Aorta (tissue), 5 donors: ENCODE measurements at places on chromosomes 2 and 18. TPM values are rescaled to one million over a fixed set of nuclear protein-coding genes. Genes with fewer than 3 reads are reported as not detected.

Gene ACKR3
- polyA plus RNA-seq, result 7.0 TPM

GRCh38 chr2:7517088-7517487 is 599.9 kb downstream of the RNF144A start:
- no peaks in the 10 kb centered on the region for H3K4me1 ChIP-seq
- H3K27ac ChIP-seq, result no peak overlapping the region
- no peaks in the 10 kb centered on the region for H3K27me3 ChIP-seq

Gene POTEI
- not detected for polyA plus RNA-seq

- no peak overlapping the region for H3K27ac ChIP-seq
- no peaks in the 10 kb centered on the region for H3K27me3 ChIP-seq
- DNase-seq, result no peak
- no peaks in the 10 kb centered on the region for H3K36me3 ChIP-seq
- H3K4me3 ChIP-seq, result no peak overlapping the region
- H3K4me1 ChIP-seq, result no peaks in the 10 kb centered on the region
Observed at GRCh38 chr18:59242906-59243305, 22.9 kb downstream of the GRP start.

DNA sequence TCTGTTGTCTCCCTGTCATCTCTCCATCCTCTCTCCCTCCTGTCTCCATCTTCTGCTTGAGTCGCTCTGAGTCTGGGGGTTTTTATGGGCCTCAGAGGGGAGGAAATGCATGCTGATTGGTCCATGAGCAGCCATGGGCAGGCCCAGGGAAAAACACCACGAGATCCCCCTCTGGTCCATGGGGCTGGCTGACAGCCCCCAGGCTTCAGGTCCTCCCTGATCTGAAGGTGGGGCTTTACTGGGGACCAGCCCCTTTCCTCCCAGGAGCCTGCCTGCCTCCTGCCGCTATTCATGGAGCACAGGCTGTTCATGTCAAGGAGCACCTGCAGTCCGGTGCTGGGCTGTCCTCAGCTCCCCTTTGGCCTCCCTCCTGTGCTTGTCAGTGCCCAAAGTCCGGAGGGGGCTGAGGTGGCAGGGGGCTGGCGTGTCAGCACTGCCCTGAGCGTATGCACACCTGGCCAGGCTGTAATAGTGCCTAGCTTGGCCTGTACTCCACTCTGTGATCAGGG is 59.6 kb upstream of the DLX2 start:
- no peaks in the 10 kb centered on the region for H3K4me1 ChIP-seq
- no peak overlapping the region for H3K27ac ChIP-seq
- DNase-seq, result no peak
- H3K27me3 ChIP-seq, result no peaks in the 10 kb centered on the region
- H3K4me3 ChIP-seq, result no peak overlapping the region

- no peaks in the 10 kb centered on the region for H3K4me1 ChIP-seq
- H3K27me3 ChIP-seq, result no peaks in the 10 kb centered on the region
- no peak for DNase-seq
- no peak overlapping the region for H3K4me3 ChIP-seq
- no peak overlapping the region for H3K27ac ChIP-seq
Observed at GRCh38 chr2:150873396-150873772, 385.9 kb upstream of the RND3 start.

Gene CDKL4
- polyA plus RNA-seq, result not detected

DNA sequence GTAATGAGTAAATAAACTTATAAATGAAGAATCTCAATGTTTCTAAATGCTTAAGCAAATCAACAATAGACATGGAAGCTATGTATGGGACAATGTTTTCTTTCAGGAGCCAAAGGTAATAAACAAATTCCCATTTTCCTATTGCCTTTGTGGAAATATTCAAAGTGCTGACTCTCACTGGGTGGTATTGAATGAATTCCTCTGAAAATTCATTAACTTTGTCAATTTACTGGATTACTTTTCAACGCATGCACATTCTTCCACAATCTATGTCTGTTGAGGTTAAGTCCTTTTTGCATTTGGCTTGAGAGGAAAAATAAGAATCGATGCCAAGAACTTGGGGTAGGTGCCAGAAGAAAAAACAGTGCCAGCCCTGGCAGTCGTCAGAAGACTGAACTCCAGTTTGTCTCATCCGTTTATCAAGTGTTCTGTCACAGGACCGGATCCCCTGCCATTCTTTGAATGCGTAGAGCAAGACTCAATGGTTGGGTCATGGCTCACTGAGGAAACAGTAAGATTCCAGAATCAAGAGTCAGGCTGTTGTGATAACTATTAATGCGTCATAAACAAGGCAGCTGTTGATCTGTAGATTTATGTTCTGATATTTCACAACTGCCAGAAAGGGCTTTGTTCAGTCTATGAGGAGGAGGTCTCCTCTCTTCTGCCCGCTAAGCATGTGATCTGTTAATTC is 133.3 kb downstream of the GFPT1 start:
- H3K27ac ChIP-seq, result peak overlapping the region; percentile 72
- H3K4me3 ChIP-seq, result no peak overlapping the region

Gene NEB
- 2.2 TPM for polyA plus RNA-seq

Gene SP140L
- polyA plus RNA-seq, result 12.8 TPM

GRCh38 chr2:235690809-235691450 is 197.1 kb downstream of the AGAP1 start:
- no peaks in the 10 kb centered on the region for H3K4me1 ChIP-seq
- no peaks in the 10 kb centered on the region for H3K27me3 ChIP-seq

DNA sequence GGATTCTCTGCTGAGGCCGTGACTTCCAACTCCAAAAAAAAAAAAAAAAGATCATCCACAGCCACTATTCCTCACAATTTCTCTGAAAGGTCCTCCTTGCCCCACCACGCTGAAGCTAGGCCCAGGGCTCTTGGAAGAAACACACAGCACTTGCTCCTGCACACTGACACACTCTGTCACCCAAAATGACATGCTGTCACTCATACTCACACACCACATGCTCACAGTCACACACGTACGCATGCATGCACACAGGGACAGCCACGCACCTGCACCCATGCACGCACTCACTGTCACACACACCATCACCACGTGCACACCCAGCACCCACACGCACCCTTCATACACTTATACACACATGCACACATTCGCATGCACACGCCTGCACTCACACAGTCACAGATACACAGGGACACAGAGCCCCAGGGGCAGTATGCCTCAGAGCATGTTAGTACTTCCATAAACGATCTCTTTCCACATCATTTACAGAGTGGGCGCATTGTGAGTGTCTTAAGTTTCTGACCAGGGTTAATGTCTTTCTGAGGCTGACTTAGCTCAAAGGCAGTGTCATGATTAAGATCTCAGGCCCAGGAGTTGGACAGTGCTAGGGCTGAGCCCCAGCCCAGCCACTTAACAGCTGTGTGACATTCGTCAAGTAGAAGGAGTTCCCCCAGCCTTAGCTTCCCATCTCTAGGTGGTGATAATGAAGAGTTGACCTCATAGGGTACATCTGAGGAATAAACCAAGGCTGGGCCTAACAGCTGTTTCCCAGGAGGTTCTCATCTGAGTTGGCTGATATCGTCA is 93.4 kb downstream of the GLI2 start:
- H3K4me3 ChIP-seq, result no peak overlapping the region
- H3K4me1 ChIP-seq, result no peaks in the 10 kb centered on the region
- H3K36me3 ChIP-seq, result no peaks in the 10 kb centered on the region

Gene TNFRSF11A
- 1.5 TPM for polyA plus RNA-seq

GRCh38 chr2:168340931-168341330 is 93.5 kb upstream of the STK39 start:
- no peaks in the 10 kb centered on the region for H3K4me1 ChIP-seq
- no peaks in the 10 kb centered on the region for H3K27me3 ChIP-seq
- no peaks in the 10 kb centered on the region for H3K36me3 ChIP-seq
- H3K4me3 ChIP-seq, result no peak overlapping the region
- DNase-seq, result no peak
- H3K27ac ChIP-seq, result no peak overlapping the region

DNA sequence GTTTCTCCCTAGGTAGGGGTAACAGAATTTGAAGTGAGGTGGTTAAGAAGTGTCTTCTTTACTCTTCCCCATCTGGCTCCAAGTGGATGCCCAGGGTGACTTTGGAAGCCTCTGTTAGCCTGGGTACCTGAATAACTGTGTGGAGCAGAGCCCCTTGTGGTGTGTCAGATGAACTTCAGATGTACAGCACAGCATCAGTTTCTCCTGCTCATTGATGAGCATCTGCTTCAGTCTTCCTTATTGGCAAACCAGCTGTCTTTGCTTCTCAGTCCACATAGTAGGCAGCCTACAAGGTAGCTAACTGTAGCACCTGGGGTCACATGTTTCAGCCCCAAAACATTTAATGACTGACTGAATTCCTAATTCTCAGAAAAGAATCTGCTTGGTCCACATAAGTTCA is 56.2 kb upstream of the ATP8B1 start:
- H3K27me3 ChIP-seq, result no peaks in the 10 kb centered on the region
- no peak overlapping the region for H3K27ac ChIP-seq
- no peaks in the 10 kb centered on the region for H3K36me3 ChIP-seq

GRCh38 chr2:122390406-122390805 is 635.0 kb downstream of the TSN start:
- no peak for DNase-seq
- no peaks in the 10 kb centered on the region for H3K27me3 ChIP-seq
- H3K4me3 ChIP-seq, result no peak overlapping the region
- H3K27ac ChIP-seq, result no peak overlapping the region

DNA sequence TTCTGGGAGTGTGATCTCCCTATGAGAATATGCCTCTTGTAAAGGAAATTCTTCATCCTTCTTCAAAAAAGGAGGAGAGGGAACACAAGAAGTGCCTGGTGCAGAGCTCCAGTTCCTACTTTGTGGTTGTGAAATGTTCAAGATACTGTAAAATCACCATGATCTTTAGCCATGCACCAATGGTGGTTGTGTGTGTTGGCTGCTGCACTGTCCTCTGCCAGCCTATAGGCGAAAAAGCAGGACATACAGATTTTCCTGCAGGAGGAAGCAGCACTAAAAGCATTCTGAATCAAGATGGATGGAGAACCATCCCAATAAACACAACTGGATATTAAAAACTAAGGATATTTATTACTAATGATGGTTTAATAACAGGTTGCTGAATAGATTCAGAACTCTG is 6.2 kb upstream of the KLHL14 start:
- H3K27me3 ChIP-seq, result no peaks in the 10 kb centered on the region
- no peak overlapping the region for H3K27ac ChIP-seq
- no peak overlapping the region for H3K4me3 ChIP-seq

Gene CYP27A1
- 40.4 TPM for polyA plus RNA-seq

DNA sequence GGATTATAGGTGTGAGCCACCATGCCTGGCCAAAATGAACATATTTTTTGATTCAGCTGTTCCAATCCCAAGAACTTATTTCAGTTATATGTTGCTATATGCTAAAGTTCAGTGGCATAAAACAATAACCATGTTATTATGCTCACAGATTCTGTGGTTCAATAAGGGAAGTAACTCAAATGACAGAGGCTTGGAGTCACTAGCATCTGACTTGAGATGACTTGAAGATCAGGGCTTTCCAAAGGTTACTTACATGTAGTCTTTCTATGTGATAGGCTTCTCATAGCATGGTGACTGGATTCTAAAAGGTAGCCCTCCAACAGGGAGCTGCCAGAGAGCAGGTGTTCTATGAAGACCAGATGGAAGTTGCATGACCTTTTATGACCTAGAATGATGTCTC is 17.2 kb downstream of the CLK1 start:
- H3K4me3 ChIP-seq, result no peak overlapping the region
- no peaks in the 10 kb centered on the region for H3K4me1 ChIP-seq
- no peaks in the 10 kb centered on the region for H3K27me3 ChIP-seq
- no peak for DNase-seq

DNA sequence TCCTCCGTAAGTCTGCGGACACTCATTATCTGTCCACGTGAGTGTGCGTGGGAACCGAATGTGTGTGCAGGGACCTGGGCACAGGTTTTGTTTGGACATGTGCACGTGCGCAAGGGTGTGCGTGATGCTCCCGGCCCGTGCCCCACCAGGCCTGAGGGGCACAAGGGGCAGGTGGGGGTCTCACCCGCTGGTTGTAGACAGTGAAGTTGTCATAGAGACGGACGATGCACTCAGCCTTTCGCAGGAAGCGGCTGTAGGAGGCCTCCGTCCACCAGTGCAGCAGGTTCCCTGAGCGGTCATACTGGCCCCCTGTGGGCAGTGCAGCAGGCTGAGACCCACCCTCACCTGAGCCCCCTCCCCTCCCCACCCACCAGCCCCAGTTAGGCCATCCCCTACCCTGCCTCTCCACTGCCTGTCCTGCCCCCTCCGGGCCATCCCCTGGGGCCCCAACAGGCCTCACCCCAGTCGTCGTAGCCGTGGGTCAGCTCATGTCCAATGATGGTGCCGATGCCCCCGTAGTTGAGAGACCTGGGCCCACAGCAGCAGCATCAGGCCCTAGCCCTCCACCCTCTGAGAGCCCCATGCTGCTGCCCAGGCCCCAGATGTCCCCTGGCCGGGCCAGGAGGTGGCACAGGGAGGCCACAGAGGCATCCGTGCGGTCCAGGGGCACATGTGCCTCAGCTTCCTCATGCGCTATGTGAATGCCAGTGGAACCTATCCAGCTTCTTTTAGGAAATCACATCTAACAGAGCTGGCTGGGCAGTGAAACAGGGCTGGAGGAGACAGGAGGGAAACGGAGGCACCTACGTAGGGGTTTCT is 6.1 kb downstream of the ECEL1 start:
- H3K27me3 ChIP-seq, result no peaks in the 10 kb centered on the region
- H3K4me1 ChIP-seq, result no peaks in the 10 kb centered on the region
- no peak overlapping the region for H3K27ac ChIP-seq
- no peak for DNase-seq

GRCh38 chr2:46719487-46719886 is 196.1 kb downstream of the MCFD2 start:
- H3K36me3 ChIP-seq, result no peaks in the 10 kb centered on the region
- H3K4me3 ChIP-seq, result no peak overlapping the region
- H3K27ac ChIP-seq, result no peak overlapping the region
- DNase-seq, result no peak
- H3K4me1 ChIP-seq, result peaks cover 4% of the 10 kb centered on the region
- no peaks in the 10 kb centered on the region for H3K27me3 ChIP-seq

Gene CCDC85A
- polyA plus RNA-seq, result 0.28 TPM

Gene LRRTM1
- polyA plus RNA-seq, result not detected

DNA sequence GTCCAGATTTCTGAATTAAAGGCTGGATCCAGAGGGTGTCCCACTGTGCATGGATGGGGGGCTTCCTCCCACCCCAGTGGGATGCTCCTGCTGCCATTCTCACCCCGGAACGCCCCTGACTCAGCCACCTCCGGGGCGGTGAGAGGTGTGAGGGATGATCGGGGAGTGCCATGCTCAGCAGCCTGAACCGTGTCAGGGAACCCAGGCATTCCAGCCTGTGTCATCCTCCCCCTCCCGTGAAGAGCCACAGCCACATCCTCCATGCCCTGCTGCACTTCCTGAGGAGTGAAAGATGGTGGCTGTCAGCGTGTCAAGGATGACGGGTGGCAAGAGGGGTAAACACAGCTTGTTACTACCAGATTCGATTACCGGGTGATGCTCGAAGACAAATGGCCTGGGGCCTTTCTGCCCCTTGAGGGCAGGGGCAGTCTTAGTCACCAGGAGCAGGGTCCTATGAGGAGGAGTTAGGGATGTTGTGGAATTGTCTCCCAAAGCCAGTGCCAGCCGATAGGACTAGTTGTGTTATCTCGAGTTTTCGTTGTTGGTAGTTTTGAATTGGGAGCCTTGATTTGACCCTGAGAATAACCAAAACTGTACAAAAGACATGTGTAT is 80.8 kb downstream of the TCF7L1 start:
- H3K4me1 ChIP-seq, result no peaks in the 10 kb centered on the region
- H3K36me3 ChIP-seq, result no peaks in the 10 kb centered on the region
- DNase-seq, result no peak

- DNase-seq, result no peak
- H3K27me3 ChIP-seq, result no peaks in the 10 kb centered on the region
Observed at GRCh38 chr2:26702025-26702424, 9.5 kb downstream of the KCNK3 start.

GRCh38 chr2:16559278-16560067 is 106.2 kb downstream of the CYRIA start:
- DNase-seq, result no peak
- peaks cover 4% of the 10 kb centered on the region for H3K36me3 ChIP-seq
- H3K27ac ChIP-seq, result no peak overlapping the region
- no peaks in the 10 kb centered on the region for H3K4me1 ChIP-seq
- no peaks in the 10 kb centered on the region for H3K27me3 ChIP-seq
- no peak overlapping the region for H3K4me3 ChIP-seq

Gene PLCL1
- 5.1 TPM for polyA plus RNA-seq

Gene CYTIP
- 5.0 TPM for polyA plus RNA-seq
